Skeletal muscle tissue (tissue), 5 donors: ENCODE measurements at places on chromosomes 1 and 21. TPM values are rescaled to one million over a fixed set of nuclear protein-coding genes. Genes with fewer than 3 reads are reported as not detected.

ABCA4 gene
- total RNA-seq: 2.1 TPM

AKNAD1 gene
- total RNA-seq: under 0.01 TPM

NDUFS5 gene
- total RNA-seq: 503 TPM

IL23R gene
- not detected for total RNA-seq

SPATA21 gene
- total RNA-seq: not detected

C1orf141 gene
- total RNA-seq: not detected

RASSF5 gene
- 3.1 TPM for total RNA-seq

F11R gene
- 10.4 TPM for total RNA-seq

CLDN19 gene
- 1.6 TPM for total RNA-seq

PGBD5 gene
- total RNA-seq: 5.7 TPM

LIN28A gene
- total RNA-seq: not detected

MRPS6 gene
- total RNA-seq: 18.8 TPM

PBX1 gene
- total RNA-seq: 53.2 TPM

AMY2A gene
- not detected for total RNA-seq

GNAT2 gene
- not detected for total RNA-seq
